Stimulated activated CD4-positive, alpha-beta T cell treated with anti-CD3 and anti-CD28 coated beads, Interleukin-15, amount 100 ng/mL, for 1 hour (primary cell): ENCODE measurements at places on chromosomes 4 and X.

DNA sequence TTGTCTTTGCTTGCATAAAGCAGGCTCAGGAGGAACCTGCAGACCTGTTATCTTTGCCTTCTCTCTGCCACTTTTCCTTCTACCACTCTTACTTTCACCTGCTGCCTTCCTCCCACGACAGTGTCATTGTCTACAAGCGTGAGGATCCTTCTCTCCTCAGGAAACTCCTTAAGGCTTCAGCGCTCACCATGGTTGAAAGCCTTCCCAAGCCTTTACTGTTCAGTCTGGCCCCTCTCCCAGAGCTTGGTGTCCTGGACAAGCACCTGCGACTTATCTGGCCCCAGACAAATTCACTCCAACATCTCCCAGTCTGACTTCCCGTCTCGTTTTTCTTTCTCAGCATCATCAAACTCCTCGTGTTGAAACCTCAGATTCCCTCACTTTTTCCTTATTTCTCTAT is 31.0 kb downstream of the CC2D2A start:
- no peak for DNase-seq

GRCh38 chr4:6500481-6501140 is 28.2 kb upstream of the PPP2R2C start:
- no peak for DNase-seq

- DNase-seq = no peak
Measured at GRCh38 chr4:32163125-32163524, 1443.0 kb downstream of the PCDH7 start.

DNA sequence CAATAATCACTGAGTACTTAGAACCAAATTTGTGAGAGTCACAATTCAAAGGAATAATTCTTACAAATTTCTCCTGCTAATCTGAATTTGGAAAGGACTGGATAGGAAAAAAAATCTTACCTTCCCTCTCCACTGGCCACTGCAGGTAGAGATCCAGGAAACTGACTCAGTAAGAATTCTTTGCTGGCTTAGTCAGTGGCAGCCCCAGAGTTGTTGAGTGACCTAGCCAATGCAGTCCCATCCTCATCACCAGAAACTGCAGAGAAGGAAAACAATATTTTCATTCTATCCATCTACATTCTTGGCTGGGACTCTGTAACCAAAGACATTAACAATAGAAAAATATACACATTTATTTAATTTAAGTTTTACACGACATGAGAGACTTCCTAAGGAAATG is 572.0 kb downstream of the ADGRL3 start:
- DNase-seq = no peak

DNA sequence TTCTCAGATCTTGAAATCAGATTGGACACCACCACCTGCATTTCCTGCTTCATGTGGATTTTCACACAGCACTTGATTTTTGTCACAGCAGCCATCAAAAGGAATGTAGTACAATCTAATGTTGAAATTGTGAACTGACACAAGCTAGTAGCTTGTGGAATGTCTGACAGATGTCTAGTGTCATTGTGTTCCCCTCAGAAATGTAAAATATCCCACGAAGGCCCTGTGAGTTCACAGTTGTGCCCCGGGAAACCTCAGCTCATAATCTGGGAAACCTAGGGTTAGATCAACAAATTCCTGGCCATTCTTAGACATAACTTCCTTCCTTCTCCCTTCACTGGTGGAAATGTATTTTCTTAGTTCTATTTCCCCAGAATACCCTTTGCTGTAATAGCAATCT is 205.7 kb downstream of the AR start:
- DNase-seq = no peak

DNA sequence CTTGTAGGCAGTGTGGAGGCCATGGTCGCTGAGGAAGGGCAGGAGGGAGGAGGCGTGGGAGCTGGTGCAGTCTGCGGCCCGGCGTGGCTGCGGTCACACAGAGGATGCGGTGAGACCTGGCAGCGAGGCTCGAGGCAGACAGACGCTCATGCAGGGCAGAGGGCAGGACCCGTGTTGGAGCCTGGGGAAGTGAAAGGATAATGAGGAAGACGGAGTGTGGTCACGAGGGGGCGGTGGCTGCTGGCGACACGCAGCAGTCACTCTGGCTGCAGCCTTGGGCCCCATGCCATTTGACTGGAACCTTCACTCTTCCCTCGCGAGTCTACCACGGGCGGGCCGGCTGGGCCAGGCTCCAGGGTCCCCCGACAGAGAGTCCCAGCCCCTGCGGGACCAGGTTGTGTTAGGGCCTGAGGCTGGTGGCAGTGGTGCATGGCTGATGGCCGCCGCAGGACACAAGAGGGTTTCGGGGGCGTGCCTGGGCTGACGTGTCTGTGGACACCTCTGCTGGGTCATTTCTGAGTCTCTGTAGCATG is 68.8 kb upstream of the HGFAC start:
- no peak for DNase-seq

DNA sequence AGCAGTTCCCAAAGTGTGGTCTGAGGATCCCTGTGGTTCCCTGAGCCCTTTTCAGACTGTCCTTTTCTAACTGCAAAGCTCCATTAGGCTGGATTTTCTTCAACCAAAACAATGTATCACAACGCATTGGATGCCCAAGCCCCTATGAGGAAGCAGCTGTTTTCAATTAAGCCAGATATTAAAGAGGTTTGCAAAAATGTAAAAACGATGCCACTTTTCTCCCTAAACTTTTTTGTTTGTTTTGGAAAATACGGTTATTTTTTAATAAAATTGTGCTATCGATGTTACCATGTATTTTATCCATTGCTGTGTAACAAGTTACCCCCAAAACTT is 170.4 kb upstream of the BCOR start:
- DNase-seq = no peak

- DNase-seq = no peak
Measured at GRCh38 chr4:8391972-8392371, 48.6 kb downstream of the ACOX3 start.

- no peak for DNase-seq
Measured at GRCh38 chrX:70324326-70324725, 34.4 kb downstream of the KIF4A start.

GRCh38 chr4:78038704-78039103 is 18.4 kb upstream of the FRAS1 start:
- no peak for DNase-seq

GRCh38 chr4:110128029-110128428 is 70.4 kb downstream of the ELOVL6 start:
- no peak for DNase-seq

DNA sequence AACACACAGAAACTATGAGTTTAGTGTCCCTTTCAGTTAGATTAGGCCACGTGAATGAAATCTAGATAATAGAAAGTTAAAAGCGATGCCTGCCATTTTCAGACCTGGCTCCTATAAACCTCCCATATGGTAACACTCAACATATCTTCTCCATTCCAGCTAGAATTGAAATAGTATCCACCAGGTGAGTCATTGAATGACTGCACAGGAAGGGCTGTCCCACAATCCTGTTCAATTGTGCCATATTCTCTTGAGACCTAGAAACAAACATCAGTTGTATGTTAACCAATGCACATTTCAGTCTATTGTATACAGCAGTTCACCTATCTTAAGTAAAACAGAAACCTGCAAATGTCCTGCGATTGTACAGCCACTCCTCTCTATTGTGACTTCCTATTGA is 659.3 kb upstream of the SLIT2 start:
- DNase-seq = no peak

DNA sequence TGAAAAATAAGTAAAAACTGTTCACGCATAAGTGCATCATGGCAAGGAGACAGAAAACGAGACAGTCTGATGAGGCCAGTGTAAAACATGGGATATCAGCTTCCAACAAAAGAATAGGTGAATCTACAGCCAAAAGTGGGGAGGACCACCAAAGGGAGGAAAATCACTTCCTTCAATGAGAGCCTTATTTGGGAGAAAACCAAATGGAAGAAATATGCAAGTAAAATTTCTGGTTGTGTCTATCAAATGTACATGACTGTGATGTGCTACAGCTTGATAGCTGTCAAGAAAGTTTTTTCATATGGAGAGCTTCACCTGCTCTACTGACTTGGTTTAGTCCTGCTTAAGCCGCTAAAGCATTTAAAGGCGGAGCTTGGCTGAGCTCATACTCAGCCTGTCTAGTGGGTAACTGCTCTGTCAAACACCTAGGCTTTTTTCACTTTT is 66.2 kb downstream of the MAGEA1 start:
- no peak for DNase-seq
